ENCODE measurements at places on chromosomes 7 and 10. TPM values are rescaled to one million over a fixed set of nuclear protein-coding genes. Genes with fewer than 3 reads are reported as not detected.

DNA sequence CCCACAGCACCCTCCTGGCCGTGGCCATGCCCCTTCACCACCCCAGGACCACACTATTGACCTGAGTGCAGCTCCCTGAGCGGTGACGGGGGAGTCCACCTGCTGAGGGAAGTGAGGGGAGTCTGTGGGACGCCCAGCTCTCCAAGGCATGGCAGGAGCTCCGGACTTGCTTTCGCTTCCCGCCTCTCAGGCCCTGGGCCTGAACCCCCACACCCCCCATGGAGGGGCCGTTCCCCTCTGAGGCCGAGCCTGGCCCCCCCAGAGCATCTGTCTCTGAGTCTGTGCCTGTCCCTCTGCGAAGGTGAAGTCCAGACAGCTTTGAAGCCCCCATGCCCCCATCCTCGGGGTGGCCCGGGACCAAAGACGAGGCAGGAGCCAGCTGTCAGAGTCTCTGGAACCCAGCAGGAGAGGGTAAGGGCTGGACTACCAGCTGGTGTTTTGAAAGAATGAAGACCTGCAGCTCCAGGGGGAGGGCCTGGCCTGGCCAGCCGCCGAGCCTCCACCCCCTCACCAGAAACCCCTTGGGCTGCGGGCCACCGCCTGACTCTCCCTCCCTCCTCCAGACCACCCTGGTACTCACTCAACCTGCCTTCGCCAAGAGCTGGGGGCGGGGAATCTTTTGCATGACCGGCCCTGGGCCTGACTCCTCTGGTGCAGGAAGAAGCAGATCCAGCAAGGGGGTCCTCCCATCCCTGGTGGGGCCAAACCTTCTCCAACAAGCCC is 114.0 kb downstream of the PDGFA start:
- no peak for DNase-seq
- peaks cover 10% of the 10 kb centered on the region for H3K36me3 ChIP-seq
- H3K27ac ChIP-seq, result no peak overlapping the region
- peaks cover 7% of the 10 kb centered on the region for H3K27me3 ChIP-seq
- no peak overlapping the region for H3K4me3 ChIP-seq

DNA sequence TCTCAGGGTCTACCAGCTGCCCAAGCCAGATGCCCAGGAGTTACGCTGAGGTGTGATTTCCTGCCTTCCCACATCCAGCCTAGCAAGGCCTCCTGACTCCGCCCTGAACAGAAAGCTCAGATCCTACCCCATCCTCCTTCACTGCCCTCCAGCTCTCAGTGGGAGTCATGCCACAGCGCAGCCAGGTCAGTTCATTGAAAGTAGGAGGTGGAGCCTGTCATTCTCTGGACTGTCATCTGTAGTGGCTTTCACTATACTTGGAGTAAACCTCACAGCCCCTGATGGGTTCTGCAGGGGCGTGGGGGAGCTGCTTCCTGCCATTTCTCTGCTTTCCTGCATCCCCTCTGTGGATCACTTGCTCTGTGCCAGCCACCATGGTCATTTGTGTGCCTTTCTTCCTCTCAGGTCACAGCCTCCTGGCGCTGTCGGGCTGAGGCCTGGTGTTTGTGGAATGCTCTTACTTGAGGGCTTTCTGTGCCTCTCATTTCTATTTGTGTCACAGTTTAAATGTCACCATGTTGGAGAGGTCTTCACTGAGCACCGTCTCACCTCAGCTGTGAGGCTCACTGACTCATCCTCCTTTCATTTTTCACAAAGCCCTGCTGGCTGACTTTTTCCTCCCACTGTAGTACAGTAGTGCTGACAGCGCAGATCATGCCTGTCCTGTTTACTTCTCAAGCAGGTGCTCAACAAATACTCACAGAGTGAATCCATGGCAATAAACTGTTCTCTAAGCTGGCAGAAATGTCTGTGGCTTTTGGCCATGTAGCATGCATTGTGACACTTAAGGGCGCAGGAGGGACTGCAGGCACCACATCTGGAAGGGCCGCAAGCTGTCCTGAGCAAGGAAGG is 61.0 kb upstream of the TMEM248 start:
- no peak overlapping the region for H3K4me3 ChIP-seq
- peaks cover 7% of the 10 kb centered on the region for H3K27me3 ChIP-seq
- peaks cover 11% of the 10 kb centered on the region for H3K4me1 ChIP-seq
- DNase-seq, result no peak
- H3K27ac ChIP-seq, result no peak overlapping the region

DNA sequence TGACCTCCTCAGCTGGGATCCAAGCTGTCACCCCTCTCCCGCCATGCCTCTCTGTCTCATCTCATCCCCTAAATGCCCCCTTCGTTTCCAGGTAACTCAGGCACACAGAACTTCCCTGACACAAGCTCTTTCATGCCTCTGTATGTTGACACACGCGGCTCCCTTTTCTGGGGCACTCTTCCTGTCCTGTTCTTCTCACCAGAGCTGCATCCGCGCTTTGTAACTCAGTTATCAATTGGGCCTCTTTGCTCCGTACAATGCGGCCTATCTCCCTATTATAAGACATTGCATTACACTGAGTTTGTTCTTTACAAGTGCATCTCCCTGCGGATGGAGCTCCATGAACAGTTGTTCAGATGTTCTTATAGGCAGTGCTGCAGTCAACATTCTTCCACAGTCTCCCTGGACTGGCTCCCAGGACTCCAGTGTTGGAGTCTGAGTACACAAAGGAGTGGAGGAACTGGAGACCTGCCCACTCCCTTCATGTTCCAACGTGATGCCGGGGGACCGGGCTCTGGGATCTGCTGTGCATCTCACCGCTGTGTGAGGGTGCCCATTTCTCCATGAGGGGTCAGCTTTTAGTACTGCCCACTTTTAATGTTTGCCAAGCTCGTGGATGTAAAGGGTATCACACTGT is 56.9 kb upstream of the TNS3 start:
- H3K27me3 ChIP-seq, result peaks cover 5% of the 10 kb centered on the region
- H3K36me3 ChIP-seq, result no peaks in the 10 kb centered on the region
- H3K4me3 ChIP-seq, result no peak overlapping the region

DNA sequence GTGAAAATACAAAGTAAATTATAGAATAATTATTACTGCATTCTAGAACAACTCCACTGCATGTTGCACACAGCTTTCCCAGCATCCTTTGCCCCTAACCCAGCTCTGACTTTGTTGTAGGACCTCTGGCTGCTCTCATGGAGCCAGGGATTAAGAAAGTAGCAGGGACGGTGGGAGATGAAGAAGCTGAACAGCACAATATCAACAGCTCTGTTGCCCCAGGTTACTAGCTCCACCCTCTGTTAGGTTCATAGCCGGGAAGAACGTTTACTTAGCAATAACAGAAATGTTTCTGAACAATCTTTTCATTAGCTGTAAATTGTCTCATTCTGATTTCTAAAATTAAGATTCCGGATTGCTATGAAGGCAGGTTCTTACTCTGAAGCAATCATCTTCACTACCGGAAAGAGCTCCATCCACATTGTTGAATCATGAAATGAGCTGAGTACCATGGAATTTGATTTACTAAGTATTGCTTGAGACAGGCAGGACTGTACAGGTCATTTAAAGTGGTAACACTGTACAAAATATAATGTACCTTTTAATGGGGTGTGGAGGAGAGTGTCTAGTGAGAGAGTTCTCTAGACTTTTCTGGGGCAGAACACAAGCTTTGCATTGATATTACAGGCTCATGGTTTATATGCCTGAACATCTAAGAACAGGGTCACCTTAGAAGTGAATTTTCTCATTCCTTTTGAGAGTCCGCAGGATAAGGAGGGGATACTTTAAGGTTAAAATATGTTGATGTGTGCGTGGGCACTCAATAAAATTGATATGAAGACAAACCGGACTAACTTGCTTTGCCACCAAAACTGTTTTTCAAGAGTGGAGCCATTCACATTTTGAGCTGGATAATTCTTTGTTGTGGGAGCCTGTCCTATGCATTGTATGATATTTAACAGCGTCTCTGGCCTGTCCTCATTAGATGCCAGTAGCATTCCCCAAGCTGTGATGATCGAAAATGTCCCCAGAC is 20.8 kb upstream of the RAB18 start:
- DNase-seq, result no peak
- H3K4me1 ChIP-seq, result no peaks in the 10 kb centered on the region
- no peak overlapping the region for H3K4me3 ChIP-seq
- no peaks in the 10 kb centered on the region for H3K36me3 ChIP-seq
- H3K27me3 ChIP-seq, result peaks cover 4% of the 10 kb centered on the region
- no peak overlapping the region for H3K27ac ChIP-seq

DNA sequence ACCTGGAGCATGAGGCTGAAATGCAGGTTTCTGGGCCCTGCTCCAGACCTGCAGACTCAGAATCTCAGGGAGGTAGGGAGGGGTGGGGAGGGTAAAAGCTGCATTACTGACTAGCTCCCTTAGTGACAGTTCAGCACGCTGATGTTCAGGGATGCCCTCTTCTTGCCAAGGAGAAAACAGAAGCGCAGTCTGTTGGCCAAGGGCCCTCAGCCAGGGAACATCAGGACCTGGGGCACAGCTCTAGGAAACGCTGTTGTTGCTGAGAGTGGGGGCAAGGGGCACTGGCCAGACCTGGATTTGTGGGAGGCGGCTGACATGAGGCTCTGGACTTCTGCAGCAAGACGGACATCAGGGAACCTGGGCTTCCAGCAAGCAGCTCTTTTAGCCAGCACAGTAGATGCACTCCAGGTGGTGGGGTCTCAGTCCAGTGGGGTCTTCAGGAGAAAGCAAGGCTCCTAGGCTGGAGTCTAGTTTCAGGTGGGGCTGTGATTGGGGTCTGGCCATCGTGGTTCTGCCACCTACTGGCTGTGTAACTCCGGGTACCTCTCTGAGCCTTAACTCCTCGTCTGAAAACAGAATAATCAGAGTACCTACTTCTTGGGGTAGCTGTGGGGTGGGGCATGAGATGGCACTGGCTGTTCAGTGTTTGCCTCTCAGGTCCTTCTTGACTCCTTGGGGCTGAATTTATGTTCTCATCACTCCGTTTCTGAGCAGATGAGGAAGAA is 72.9 kb upstream of the PRLHR start:
- H3K4me1 ChIP-seq, result no peaks in the 10 kb centered on the region
- no peak for DNase-seq
- H3K27ac ChIP-seq, result no peak overlapping the region

GRCh38 chr7:50509459-50509858 is 55.7 kb downstream of the DDC start:
- H3K4me3 ChIP-seq, result no peak overlapping the region
- peaks cover 3% of the 10 kb centered on the region for H3K36me3 ChIP-seq
- no peaks in the 10 kb centered on the region for H3K27me3 ChIP-seq
- peaks cover 4% of the 10 kb centered on the region for H3K4me1 ChIP-seq
- H3K27ac ChIP-seq, result no peak overlapping the region

AGFG2 gene
- total RNA-seq, result 48.6 TPM

ACSM6 gene
- total RNA-seq, result not detected

STAG3 gene
- 1.9 TPM for total RNA-seq

All from endothelial cell (in vitro differentiated cells).